ENCODE measurements at places on chromosomes 6 and 20.

DNA sequence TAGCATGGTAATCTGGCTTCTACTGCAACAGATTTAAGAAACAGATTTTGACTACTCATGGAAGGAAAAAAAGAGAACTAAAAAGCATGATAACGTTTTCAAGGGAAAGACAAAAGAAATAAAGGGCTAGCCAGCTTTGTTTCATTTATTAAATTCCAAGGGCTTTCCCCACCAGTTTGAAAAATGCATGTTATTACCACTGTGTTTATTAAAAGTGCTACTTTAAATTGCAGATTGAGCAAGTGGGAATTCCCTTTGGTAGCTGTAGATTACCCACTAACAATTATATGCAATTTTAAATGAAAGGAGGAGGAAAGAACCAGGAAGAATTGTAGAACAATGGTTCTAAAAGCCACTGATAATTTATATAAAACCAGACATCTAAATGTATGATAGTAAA is 40.6 kb upstream of the NHSL1 start:
- no peak for DNase-seq

DNA sequence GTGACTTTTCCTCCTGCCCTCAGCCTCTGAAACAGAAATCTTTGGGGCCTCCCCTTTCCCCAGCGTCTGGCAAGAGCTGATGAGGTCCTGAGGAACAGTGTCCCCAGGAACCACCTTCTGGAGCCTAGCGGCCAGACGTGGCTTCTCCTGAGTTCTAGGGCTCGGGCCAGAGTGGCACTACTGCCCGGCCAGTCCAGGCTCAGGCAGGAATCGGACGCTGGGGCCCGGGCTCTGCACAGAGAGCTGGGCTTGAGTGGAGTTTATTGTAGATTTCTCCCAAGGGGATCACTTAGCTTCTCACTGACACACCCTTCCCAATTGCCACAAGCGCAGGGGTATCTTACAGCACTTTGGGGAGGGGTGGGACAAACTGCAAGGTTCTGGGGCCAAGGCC is 20.2 kb downstream of the SDCBP2 start:
- no peak for DNase-seq

DNA sequence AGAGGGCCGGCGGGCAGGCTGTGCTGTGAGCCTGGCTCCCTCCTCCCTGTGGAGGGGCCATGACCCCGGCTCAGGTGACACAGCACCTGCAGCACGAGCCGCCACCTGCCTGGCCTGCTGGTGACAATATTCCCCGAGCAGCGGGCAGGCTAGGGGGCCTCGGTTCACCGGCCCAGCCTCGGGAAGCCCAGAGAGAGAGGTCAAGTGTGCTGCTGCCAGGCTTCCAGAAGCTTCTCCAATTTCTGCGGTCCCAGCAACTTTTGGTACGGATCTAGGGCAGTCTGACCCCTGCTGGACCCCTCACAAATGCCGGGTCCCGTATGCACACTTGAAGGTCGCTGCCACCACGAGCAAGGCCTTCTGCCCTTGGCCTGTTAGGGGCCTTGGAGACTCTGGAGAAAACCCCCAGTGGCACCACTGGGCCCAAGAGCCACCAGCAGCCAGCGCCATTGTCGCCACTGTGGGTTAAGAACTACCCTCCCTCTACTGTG is 38.6 kb upstream of the NOL4L start:
- DNase-seq: no peak

DNA sequence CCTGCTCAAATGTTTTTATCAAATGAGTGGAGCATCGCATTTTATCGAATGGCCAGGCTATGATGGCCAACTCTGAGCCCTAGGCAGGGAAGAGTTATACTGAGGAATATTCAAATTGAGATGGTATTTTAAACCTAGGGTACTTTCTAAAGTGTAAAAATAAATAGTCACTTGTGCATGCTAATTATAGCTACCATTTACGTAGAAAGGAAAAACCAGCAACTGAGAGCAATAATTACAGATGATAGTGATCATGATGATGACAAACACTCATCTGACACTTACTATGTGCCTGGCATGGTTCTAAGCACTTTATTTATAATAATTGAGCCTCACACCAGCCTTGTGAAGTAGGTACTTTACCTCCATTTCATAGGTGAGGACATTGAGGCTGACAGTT is 455.7 kb downstream of the CD83 start:
- DNase-seq: no peak

- no peak for DNase-seq
Observed at GRCh38 chr6:156647991-156648390, 129.2 kb upstream of the ARID1B start.

DNA sequence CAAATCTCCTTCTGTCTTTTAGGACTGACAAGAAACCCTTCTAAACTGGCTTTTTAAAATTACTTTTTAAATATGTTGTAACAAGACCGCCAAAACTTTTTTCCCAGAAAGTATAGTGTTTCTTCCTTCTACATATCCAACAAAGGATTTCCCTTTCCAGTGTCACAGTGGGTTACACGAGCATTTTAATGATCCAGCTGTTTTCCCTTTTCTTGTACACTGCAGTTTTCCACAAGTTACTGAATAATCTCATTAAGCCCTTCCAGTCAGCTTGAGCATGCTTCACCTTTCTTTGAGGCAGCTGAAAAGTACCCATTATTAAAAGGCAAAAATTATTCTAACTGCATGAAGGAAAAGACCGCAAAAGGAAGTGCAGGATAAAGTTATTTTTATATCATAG is 48.6 kb downstream of the CD24 start:
- no peak for DNase-seq

DNA sequence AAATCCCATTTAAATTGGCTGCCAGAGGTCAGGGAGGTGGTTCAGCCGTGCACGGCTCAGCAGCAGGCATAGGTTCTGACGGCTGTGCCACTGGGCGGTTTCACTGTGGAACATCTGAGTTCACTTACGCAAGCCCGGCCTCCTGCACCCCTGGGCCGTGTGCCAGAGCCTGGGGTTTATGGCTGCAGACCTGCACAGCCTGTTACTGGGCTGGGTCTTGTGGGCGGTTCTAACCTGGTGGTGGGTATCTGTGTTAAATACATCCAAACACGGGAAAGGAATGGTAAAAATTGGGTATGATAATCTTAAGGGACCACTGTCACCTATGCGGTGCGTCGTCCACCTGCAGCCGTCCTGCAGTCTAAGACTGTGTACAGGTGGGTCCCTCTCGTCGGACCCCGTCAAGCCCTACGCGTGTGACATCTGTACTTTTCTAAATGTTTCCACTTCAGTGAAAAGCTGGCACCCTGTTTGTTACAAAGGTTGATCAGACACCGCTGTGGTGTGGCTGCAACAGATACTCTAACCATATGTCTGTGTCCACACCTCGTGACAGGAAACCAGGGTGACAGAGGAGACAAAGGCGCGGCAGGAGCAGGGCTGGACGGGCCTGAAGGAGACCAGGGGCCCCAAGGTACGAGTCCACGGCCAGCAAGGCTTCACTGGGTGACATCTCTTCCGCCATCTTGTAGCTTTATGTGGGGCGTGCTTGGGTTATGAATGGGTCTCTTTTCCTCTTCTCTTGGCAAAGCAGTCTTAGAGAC is 21.5 kb downstream of the COL9A3 start:
- no peak for DNase-seq

- no peak for DNase-seq
Observed at GRCh38 chr6:156310701-156311100, 466.5 kb upstream of the ARID1B start.

DNA sequence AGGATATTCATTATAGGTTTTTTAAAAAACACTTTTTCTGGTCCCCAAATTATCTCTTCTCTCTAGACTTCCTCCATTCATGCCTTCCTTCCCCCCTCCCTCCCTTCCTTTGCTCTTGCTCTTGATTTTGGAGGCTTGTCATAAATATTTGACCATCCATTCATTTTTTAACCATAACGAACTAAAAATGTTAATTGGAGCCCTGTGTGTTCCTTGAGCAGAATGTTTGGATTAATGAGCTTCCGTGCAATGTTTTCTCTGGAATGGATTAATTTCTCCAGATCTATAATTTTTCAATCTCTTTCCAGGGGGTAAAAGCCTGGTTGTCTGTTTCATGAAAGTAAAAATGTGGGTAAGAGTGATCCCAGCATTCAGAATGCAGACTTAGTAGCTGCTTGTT is 155.5 kb downstream of the ESR1 start:
- DNase-seq: no peak

GRCh38 chr20:62063981-62064769 is 1.5 kb downstream of the TAF4 start:
- no peak for DNase-seq

DNA sequence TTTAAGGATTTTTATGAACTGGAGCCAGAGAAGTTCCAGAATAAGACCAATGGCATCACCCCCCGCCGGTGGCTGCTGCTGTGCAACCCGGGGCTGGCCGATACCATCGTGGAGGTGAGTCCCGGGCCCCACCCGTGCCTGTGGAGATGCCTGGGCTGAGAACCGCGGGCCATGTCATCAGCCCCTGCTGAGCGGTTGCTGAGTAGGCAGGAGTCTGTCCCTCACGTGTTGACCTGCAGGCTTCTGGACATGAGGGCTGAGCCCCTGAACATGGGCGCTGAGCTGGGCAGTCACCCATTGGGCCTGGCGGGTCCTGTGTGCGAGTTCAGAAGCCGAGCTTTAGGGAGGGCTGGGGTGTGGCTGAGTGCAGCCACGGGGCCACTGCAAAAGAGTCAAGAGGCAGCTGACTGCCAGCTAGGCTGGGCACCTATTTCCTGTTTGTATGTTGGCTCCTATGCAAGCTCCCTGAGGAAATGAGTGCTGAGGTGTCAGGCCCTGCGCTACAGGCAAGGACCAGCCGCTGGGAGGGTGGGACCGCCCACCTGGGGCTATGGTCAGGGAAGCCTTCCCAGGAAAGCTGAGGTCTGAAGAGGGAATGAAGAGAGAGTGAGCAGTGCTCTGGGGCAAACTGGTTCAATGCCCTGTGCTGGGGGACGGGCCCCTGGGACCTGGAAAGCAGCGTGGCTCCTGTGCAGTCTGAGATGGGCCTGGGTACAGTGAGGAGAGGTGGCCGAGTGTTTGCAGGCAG is 34.3 kb downstream of the PYGB start:
- no peak for DNase-seq

- DNase-seq: no peak
Observed at GRCh38 chr6:139117734-139118133, 17.1 kb upstream of the HECA start.

DNA sequence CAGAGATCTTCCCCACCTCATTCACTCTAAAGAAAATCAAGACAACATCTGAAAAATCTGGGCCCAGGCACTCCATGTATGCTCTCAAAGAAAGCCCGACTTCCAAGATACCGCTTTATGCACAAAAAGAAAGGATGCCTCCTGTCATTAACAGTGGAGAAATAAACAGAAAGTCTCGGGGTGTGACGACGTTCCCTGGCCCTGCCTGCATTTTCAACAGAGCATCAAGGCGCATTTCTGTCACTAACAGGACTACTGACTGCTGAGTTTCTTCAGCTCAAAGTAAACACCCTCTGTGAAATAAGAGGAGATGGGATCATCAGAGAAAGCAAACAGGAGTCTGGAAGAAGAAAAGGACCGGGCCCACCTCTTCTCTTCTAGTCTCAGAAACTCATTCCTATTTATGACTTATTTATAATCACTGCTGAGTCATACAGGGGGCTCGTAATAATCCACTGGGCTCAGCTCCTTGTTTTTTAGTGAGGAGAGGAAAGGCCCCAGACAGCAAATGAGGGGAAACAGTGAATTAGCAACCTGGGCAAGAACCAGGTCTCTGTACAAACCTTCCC is 99.7 kb downstream of the ZMYND8 start:
- DNase-seq: no peak

DNA sequence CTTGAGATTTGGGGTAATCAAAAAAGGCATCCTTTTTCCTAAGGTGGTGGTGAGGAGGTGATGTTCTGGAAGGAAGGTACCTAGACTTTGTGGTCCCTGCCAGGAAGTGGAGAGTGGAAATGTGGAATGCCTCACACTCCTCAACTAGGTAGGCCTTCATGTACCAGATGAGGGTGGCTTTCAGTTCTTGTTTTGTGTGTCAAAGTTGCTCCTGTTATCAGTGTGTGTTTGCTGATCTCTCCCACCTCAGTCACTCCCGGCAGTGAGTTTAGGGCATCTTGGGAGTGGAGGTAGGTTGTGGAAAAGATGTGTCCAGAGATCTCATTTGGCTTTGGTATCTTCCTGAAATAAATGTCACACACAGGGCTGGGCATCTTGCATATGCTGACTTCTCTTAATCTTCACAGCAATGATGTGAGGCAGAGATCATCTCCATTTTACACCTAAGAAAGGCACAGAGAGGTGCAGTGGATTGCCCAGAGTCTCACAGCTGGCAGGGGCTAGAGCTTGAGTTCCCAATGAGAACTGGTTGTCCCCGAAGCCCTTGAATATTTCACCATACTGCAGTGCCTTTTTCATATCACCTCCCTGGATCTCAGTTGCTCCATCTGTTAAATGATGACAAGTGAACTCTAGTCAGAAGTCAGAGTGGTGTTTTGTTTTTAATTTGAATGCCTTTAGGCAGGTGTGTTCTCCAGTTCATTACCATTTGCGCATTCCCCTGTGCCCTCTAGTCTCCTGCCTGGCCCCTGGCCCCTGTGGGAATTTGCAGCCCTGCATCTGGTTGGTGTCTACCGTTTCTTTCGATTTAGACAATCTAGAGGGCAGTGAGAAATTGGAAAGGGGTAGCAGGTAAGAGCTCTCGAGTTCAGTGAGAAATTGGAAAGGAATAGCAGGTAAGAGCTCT is 2.9 kb downstream of the PKIG start:
- no peak for DNase-seq

- DNase-seq: no peak
Observed at GRCh38 chr6:141105481-141105880, 1027.2 kb upstream of the GJE1 start.

- no peak for DNase-seq
Observed at GRCh38 chr20:60062431-60063047, 104.3 kb downstream of the CDH26 start.

GRCh38 chr6:138035070-138035469 is 72.1 kb downstream of the PERP start:
- no peak for DNase-seq

- no peak for DNase-seq
Observed at GRCh38 chr6:157019733-157020132, 242.6 kb downstream of the ARID1B start.

DNA sequence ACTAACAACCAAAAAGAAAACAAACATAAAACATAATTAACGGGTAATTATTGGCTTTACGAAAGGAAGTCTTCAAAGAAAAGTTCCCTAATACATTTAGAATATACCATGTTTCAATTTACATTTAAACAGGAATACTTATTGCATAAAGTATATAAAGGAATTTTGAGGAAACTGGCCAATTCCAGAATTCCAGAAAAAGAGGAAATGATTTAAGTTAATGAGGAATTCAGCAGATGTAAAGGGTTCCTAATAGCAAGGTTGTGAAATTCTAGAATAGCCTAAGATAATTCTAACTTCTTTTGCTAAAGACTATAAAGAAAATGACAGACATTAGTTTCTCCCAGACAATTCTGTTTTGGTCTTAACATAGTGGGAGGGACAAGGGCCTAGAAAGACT is 35.0 kb downstream of the DTNBP1 start:
- DNase-seq: no peak

GRCh38 chr6:163459007-163459406 is 44.5 kb downstream of the QKI start:
- no peak for DNase-seq

DNA sequence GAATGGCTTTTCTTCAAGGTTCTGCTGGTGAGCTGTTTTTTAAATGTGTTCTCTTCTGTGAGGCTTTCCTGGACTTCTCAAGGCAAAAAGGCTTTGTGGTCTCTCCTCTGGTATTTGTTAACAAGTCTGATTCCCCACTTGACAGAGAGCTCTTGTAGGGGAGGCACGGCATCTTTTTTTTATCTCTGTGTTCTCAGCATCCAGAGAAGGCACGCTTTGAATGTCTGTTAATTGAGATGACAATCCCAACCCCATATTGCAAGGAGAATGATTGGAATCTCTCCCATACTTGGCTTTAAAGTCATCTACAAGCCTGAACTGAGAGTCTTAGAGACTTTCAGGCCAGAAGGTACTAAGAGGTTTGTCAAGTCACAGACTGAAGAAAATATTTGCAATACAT is 22.6 kb downstream of the EDN1 start:
- DNase-seq: no peak

Data from stimulated activated CD4-positive, alpha-beta T cell treated with anti-CD3 and anti-CD28 coated beads, TNF-alpha, amount 100 ng/mL, for 1 hour (primary cell).